ENCODE measurements at places on chromosomes 2 and 18.

- no peak for DNase-seq
Measured at GRCh38 chr18:11951390-11951851, 29.9 kb upstream of the IMPA2 start.

GRCh38 chr2:237450583-237450982 is 36.5 kb upstream of the MLPH start:
- no peak for DNase-seq

DNA sequence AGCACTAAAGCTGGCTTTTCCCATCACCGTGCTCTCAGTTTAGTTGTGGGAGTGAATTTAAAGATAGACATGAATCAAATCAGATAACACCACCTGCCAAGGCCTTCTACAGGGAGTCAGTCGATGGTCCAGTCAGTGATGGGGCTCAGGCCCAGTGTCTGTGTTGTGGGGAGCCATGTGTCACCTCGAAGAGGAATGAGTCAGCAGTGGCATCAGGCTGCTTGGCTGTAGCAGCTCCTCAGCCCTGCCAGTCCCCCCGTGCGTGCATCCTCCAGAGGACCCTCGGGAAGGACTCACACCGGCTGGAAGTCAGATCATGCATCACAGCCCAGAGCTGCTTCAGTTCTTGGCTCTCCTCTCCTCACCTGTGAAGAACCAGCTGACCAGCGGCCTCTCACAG is 420.4 kb upstream of the RAB6C start:
- no peak for DNase-seq

DNA sequence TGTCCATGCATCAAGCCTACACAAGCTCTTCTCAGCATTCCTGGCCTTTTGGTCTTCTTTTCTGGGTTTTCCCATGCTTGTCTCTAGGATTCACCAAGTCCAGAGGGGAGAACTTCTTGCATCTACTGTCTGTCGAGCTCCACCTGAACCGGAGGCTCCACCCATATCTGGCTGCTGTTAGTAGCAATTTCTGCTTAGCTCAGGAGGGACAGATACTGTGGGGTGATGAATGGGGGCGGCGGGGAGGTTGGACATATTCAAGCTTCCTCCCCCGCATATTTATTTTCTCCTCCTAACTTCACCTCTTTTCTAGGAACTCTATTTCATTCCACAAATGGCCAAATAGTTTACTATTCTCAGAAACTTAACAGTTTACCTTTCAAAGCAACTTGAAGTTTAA is 163.5 kb downstream of the PTH2R start:
- DNase-seq: no peak

- DNase-seq: no peak
Measured at GRCh38 chr2:102620332-102620731, 979 bp downstream of the SLC9A2 start.

DNA sequence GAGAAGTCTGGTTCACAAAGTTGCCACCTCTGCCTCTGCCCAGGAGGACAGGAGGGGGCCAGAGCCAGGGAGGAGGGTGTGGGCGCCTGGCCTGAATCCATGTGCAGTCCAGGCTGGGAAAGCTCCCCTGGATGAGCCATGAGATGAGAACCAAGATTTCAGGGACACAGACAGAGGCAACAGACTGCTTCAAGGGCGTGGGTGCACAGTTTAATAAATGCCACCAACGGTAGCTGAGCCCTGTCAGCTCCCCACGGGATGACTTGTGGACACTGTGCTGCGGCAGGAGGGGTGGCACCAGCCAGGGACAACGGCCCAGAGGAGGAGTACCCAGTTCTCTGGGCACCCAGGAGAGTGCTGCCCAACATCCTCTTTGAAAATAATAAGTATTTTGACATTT is 15.2 kb downstream of the CAPG start:
- no peak for DNase-seq

DNA sequence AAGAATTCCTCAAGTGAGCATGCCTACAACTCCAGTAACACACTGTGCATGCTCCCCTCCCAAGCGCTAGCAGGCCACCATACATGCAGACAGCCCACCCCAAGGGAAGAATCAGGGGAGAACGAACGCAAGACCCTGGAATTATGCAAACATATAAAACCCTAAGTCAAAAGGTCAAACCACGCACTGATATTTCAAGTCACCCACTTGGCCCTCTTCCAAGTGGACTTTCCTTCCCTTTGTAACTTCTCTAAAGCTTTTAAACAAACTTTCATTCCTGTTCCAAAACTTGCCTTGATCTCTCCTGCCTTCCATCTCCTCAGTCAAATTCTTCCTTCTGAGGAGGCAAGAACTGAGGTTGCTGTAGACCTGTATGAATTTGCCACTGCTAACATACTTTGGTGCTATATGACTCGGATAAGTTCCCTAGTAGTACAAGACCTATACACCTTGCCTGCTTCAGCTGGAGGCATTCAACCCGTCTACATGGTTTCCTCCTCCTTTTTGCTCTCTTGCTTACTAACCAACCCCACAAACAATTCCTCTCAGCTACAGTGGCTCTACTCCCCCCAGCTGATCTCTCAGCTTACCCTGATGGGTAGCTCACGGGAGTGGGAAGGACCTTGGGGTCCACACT is 11.1 kb upstream of the RPIA start:
- no peak for DNase-seq

DNA sequence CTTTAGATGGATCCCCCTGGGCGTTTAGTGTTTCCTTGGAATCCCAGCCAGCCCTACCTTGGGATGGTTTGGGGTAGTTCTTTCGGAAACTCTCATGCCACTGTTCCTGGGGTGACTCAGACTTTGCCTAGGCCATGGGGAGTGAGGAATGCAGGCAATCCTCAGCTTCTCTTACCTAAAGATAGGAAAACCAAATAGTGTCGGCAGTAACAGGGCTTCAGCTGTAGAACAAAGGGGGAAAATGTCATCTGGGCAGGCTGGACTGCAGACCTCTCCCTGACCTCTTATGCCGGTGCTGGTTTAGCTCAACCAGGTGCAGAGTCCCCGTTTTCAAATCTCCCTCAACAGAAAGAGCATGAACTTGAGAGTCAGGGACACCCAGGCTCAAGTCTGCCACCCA is 252.1 kb downstream of the TSN start:
- no peak for DNase-seq

DNA sequence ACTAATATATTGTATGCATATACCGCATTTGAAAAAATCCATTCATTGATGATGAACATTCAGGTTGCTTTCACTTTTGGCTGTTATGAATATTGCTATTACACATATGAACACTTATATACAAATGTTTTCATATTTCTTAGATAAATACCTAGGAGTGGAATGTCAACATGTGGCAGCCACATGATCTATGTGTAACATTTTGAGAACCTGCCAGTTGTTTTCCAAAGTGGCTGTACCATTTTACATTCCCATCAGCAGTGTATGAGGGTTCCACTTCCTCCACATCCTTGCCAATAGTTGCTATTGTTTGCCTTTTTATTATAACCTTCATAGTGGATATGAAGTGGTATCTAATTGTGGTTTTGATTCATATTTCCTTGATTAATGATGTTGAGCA is 40.5 kb downstream of the CCDC85A start:
- DNase-seq: peak; percentile 52

DNA sequence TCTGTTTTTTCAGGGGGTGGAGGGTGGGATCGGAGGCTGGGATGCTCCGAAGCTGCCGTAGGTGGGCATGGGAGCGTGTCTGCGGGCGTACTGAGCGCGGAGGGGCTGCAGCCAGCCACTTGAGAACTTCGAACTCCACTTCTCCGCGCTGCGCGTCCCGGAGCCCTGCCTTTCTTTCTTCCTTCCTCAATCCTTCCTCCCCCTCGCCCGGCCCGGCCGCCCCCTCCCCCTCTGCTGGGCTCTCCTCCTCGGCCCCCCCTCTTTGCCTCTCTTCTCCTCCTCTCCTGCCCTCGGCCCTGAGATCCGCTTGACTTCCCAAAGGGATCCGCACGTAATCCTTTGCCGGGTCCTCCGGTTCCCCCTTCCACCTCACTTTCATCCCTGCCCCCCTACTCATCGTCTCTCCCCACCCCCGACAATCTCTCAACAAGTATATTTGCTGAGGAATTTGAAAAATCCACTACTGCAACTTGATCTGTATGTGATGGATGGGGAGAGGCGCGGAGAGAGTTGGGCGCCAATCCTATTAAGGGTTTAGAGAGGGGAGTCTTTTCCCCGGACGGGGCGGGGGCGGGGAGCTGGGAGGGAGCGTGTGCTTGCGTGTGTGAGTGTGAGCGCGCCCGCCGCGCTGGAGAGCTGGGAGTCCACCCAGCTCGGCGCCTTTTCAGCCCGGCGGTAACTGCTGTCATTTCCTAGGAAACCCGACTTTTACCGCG is 1.1 kb downstream of the GLI2 start:
- no peak for DNase-seq

DNA sequence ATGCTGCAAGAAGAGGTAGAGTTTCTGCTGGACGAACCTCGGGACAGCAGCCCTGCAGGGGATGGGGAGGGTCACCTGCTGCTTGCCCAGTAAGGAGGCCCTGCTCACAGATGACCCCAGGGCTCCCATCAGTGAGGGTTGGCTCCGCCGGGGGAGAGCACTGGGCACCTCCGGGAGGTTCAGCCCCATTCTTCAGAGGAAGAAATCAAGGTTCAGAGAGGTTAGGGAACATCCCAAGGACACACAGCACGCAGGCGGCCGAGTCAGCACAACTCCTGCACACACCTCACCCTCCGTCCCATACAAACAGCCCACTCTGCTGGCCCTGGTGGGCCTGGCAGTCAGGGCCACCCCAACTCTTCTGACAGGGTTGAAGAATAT is 11.7 kb upstream of the CCDC74B start:
- no peak for DNase-seq

DNA sequence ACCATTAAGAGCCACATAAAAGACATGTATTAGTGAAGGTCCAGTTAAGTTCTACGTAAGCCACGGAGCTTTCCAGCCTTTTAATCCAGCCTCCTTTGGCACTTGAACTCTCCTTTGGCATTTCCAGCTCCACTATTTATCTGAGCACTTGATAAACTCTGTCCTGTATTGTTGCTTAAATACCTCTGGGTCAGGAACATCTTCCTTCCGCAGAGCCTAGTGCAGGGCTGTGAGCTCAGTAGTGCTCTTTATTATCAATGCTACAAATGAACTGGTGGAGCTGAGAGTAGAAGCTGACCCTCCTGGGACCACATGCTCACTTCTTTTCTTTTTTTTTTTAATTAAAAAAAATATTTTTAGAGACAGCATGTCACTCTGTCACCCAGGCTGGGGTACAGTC is 4.9 kb downstream of the STPG4 start:
- DNase-seq: no peak

DNA sequence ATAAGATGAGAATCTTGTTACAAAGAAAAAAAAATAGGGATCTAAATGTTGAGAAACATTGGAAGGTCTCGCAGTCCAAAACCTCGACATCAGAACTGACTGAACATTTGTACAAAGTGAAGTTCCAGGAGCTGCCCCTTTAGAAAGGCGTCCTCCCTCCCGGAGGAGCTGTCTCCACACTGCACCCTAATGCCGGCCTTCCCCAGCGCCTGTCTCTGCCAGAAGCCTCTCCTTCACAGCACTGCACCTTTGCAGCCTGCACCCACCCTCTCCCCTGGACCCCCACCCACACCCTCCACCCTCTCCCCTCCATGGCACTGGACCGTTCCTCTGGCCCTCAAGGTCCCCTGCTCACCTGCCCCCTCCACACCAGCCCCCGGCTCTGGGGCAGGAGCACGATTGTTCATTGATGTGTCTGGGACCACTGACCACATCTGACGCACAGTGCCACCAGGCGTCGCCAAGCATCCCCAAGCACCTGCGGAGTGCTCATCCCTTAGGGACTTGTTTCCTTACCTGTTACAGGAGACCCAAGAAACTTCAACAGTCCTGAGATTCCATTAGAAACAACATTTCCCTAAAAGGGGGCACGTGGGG is 90.3 kb upstream of the SNTG2 start:
- DNase-seq: no peak

DNA sequence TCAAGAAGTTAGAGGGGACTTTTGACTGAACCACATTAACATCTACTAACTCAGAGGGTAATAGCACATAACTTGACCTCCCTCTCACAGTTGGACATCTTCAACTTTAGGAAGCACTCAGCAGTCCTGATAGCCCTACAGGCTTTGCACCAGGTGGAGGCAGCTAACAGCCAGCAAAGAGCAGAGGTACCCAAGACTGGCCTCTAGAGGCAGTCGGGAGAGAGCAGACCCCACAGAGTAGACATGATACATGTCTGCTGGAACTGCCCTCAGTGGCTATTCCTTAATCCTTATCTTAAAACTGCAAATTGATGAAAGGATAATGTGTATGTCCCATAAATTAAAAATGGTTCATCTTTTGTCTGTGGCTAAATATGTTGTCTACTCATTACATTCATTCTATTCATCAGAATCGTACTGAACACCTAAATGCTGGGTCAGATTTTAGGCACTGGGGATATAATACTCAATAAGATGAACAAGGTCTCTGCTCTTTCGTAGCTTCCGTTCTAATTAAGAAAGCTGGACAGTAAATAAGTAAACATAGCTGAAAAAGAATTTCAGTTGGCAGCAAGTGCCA is 49.8 kb downstream of the CAB39 start:
- no peak for DNase-seq

- no peak for DNase-seq
Measured at GRCh38 chr2:85265304-85265703, 62.5 kb downstream of the TGOLN2 start.

DNA sequence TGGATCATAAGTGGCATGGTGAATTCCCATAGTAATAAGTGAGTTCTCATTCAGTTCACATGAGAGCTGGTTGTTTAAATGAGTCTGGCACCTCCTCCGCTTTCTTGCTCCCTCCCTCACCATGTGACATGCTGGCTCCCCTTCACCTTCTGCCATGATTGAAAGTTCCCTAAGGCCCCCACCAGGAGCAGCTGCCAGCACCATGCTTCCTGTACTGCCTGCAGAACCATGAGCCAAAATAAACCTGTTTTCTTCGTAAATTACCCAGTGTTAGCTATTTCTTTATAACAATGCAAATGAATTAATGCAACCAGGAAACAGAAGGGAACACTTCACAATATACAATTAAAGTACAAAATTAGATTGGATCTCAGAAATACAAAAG is 257.0 kb downstream of the MREG start:
- no peak for DNase-seq

DNA sequence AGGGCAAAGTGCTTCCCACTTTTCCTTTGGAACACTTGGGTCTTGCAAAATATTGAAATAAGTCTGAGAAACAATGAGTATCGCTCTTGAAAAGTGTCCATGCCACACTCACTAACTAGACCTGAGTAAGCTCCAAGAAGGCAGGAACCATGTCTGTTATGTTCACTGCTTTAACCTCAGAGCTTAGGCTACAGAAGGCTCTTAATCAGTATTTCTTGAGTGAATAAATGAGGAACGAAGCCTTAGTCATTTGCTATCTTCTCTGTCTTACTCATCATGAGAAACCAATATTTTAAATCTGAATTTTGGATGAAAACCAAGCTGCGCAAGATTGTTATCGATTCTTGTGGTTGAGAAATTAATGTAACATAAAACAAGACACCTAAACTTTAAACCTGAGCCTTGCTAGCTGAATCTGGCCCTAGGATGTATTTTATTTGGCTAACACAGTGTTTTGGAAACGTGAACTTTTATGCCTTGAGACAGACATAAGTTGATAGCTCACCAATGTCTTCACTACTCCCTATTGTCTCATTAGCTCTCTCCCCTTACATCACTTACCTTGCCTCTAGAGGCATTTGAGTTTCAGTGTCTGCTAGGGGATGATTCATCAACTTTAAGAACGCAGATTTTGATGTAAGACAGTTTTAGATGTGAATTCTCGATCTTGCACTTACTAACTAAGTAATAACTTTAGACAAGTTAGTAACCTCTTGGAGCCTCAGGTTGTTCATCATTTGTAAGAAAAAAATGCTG is 392.8 kb upstream of the MEIS1 start:
- DNase-seq: no peak
